ENCODE measurements at places on chromosomes 12 and 14.

GRCh38 chr12:9646794-9647781, 22.4 kb upstream of the CLEC2D start:
- H3K4me1 ChIP-seq, result peaks cover 28% of the 10 kb centered on the region
- H3K27me3 ChIP-seq, result no peaks in the 10 kb centered on the region
- H3K4me3 ChIP-seq, result peak overlapping the region; percentile 80
- DNase-seq, result no peak
- H3K27ac ChIP-seq, result peak overlapping the region; percentile 57

DNA sequence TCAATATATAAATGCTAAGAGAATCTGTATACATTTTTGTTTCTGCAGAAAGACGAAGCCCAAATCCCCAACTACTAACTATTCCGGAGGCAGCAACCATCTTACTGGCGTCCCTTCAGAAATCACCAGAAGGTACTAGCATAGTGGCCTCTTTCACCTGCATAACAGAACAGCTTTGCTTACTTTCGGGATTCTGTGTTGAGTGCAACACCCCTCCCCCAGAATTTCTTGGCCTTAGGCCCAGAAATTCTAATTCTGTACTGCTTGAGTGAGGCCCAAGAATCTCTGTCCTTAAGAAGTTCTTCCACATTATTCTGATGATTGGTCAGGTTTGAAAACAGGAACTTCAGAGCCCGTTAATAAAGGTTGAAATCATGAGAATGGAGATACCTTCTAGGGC, 2.9 kb downstream of the SPX start:
- no peaks in the 10 kb centered on the region for H3K36me3 ChIP-seq
- no peak overlapping the region for H3K27ac ChIP-seq
- no peak overlapping the region for H3K4me3 ChIP-seq

DNA sequence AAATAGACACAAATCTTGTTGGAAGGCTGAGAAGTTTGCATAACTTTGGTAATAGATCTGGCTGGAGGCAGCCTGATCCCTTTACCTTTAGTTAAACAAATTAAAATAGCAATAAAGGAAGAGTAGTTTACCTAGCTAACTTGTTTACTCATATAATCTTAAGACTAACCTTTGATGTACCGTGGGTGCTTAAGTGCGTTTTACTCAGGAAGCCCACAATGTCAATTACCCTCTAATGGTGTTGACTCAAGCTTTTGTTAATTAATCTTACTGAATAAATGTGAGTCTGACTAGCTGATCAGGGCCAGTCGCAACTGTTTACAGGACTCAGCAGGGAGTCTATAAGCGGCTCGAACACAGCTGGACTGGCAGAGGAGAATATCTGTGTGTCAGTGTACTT, 51.5 kb downstream of the FAR2 start:
- H3K4me1 ChIP-seq, result no peaks in the 10 kb centered on the region
- no peak overlapping the region for H3K4me3 ChIP-seq
- DNase-seq, result no peak

DNA sequence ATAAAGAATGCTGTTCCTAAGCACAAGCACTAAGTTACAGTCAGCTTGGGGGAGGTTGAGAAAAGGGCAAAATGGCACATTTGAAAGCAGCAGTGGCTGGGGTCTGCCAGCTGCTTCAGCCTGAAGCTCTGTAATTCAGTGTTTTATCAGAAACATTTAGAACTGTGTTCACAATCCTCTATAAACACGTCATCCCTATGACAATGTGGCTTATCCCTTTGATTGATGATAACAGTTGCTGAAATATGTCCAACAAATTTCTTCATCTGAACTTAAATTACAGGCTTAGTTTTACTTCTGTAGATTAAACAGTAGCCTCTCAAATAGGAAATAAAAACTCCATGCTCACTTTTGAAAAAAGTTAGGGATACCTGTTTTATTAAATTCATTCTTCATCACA, 108.8 kb downstream of the VEZT start:
- no peak overlapping the region for H3K27ac ChIP-seq
- no peaks in the 10 kb centered on the region for H3K36me3 ChIP-seq
- H3K4me3 ChIP-seq, result no peak overlapping the region
- H3K4me1 ChIP-seq, result peaks cover 5% of the 10 kb centered on the region
- DNase-seq, result no peak

Measured in thoracic aorta (tissue), 2 donors.